Activated B cell treated with CpG ODN at 0.5 μM for 24 hours (primary cell): ENCODE measurements at places on chromosomes 16 and 17.

DNA sequence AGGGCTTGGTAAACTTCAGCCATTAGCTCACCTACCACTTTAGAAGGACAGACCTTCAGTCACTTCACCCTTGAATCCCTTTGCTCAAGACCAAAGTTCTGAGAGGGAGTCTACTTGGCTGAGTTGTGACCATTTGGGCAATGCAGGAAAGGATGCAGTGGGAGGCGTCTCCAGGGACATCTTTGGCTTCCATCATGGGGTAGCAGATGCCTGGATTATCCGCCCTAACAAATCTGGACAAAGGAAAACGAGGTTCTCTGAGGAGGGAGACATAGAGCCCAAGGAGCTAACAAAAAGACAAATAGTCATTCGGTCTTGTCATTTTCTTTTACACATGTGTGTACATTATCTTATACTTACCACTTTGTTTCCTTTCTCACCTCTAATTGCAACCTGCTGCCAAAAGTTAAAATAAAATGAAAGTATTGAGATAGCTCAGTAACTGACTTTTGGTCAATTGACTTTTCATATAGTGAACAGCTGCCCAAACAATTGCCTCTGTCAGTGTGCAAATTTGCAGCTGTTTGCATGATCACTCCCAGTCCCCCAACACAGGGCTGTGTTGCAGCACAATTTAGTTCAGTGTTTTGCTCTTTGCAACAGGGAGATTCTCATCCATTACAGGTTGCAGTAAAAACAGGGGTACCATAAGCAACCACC, 108.9 kb upstream of the EEF2KMT start:
- DNase-seq, result no peak

GRCh38 chr16:27366687-27367460, 35.1 kb upstream of the IL21R start:
- peak; percentile 40 for DNase-seq

- DNase-seq, result no peak
Measured at GRCh38 chr16:78478267-78478861, 378.9 kb downstream of the WWOX start.

DNA sequence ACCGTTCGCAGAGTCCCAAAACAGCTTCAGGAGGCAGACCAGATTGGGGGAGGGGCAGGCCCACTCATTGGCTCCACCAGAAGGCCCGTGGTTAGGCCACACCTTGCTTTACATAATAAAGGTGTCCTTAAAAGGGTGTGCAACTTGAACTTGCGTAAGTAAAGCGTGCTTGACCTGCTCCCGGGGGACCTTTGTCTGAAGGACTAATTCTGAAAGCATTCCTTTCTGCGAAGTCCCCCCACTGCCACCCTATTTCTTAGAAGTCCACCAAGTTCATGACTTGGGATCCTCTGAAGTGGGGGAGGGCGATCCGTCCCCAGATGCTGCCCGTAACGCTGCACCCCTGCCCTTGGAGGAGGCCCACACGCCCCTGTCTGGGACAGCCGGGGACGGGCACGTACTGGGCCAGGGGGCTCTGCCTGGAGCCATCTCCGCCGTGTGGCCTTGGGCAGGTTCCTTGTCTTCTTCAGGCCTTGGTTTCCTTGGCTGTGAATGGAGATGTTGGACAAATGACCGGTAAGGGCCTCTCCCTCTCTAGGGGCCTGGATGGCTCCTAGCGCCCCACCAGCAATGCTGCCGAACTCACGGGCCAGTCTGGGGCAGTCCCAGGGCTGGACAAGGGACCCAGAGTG, 823 bp upstream of the ZNF469 start:
- DNase-seq, result no peak

DNA sequence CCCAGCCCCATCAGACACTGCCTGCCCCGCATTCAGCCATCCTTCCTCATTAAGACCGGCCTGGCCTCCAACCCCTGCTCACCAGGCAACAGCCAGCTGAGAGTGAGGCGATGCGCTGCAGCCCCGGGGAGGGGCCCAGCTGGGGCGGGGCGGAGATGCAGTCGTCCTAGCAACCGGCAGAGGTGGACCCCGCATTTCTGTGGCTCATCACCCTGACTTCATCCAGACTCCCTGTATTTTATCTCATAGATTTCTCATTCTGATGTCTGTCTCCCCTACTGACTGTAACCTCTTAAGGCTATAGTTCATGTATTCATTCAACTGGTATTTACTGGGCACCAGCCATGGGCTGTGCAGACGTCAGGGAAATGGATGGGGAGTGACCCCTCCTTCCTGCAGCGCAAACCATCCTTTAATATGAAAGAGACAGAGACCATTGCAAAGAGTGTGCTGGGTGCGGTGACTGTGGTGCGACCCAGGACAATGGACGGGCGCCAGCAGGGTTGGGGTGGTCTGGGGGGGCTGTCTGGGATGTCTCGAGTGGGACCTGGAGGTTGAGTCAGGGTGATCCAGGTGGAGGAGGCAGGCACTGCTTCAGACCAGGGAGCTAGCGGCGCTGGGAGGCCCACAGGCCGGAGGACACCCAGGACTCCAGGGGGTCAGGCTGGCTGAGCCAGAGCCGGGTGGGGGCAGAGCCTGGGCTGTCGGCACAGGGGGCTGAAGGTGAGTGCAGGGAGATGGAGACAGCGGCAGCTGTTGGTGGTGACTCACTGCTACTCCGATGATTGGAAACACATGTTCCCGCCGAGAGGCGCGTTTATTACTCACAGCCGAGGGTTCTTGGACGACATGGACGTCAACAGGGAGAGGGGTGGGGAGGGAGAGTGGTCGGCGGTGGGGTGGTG, 10.5 kb upstream of the TIMP2 start:
- no peak for DNase-seq

DNA sequence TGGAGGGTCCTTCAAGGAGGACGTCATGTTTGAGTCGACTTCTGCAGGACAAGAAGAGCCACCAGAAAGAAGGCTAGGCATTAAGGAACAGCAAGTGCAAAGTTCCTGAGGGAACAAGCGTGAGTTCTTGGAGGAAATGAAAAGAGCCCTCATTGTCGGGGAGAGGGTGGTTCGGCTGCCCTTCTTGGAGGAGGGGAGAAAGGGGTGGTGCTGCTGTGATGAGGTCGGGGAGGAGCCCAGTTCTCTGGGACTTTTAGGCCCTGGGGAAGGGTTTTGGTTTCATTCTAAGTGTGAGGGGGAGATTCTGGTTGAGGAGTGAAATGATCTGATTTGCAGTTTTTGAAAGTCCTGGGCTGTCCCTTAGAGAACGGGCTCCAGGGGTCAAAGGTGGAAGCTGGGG, 4.1 kb downstream of the BICDL2 start:
- no peak for DNase-seq

GRCh38 chr17:4766201-4766600, 5.5 kb upstream of the TM4SF5 start:
- DNase-seq, result no peak

DNA sequence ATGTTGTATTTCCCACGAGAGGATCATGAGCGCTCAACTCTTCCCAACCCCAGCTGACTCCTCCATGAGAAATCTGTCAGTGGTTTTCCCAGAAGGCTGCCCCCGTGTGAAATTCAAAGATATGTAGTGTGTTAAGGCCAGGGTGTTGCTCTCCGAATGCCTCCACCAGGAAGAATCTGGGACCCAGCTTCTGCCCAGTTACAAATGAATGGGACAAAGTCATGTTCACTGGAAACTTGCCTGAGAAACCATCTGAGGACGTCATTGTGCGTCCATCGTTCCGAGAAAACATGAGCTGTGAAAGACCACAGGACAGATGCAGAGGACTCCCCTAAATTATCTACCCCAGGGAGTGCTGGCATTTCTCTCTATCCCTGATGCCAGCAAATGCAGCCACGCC, 86.0 kb downstream of the AIPL1 start:
- DNase-seq, result no peak

GRCh38 chr17:13209081-13209480, 191.3 kb upstream of the ELAC2 start:
- no peak for DNase-seq

DNA sequence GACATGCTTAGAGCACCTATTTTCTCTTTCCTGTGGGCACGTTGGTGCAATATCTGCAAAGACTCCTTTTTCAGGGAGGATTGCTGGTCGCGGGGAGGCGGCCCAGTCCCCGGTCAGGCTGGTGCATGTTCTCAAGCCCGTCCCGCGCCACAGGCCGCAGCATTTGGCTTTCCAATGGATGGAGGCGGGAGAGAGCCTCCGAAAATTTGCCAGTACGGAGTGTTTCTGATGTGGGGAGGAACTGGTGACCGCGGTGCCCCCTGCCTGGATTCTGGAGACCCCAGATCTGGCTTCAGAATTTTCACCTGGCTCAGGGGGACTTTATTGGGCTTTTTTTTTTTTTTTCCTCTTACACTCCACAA, 2.3 kb downstream of the CMIP start:
- no peak for DNase-seq

DNA sequence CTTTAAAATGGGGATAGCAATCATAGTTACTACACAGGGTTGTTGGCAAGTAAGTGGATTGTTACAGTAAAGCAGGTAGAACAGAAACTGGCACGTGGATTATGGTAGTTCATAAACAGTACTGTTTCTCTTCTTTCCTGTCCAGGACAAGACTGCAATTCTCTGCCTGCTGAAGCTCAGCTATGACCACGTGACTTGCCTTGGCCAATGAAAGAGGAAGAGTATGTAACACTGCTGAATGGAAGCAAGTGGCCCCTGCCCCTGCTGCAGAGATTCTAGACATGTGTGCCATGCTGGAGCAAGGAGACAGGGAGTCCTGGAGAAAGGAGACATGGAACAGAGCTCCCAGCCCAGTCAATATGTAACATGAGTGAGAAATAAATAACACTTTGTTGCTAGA, 66.6 kb upstream of the TOX3 start:
- DNase-seq, result no peak

DNA sequence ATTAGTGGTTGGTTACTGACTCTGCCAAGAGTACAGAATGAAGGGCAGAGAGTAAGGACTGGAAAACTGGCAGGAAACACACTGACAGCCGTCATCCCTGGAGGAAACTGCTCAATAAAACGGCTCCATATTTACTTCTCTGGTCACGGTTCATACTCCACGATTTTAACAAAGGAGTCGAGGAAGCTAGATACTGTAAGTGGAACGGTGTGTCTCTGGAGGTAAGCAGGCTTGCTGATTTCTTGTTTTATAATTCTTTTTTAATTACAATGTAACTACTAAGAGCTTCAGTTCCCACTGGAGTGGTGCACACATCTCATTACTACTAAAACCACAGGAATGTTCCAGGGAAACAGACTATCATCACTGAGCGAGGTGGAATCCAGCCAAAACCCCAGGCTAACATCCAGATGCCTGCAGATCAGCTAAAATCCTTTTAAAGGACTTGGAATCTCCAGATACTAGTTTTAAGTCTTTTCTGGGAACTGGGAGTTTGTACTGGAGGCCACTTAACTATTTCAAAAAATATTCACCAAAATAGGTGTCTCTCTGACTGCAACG, 17.8 kb downstream of the SERPINF1 start:
- DNase-seq, result no peak

GRCh38 chr17:48954300-48954755, 9.7 kb upstream of the SNF8 start:
- no peak for DNase-seq

GRCh38 chr17:27609611-27610303, 21.2 kb upstream of the LGALS9 start:
- DNase-seq, result no peak

DNA sequence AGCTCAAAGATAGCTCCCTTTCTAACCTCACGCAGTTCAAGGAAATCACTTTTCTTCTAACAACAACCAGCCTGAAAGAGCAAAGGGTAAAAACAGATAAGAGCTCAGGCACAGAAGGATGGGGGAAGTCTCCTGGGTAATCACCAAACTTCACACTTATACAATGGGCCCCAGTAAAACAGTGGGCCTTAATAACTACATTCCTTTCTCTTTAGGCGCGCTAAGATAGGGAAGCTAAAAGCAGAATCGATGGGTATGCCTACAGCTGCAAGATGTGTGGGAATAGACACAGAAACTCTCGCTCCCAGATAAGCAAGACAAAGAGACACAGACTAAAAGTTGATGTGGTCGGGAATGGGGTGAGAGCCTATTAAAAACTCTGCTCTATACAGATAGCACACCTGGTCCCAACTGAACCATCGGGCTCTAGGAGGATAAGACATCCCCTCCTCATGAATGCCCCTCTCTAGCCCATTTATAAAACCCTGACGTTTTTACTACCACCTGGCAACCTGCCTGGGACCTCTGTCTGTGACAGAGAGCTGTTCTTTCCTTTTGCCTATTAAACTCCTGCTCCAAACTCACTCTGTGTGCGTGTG, 826 bp downstream of the LYZL6 start:
- DNase-seq, result no peak

DNA sequence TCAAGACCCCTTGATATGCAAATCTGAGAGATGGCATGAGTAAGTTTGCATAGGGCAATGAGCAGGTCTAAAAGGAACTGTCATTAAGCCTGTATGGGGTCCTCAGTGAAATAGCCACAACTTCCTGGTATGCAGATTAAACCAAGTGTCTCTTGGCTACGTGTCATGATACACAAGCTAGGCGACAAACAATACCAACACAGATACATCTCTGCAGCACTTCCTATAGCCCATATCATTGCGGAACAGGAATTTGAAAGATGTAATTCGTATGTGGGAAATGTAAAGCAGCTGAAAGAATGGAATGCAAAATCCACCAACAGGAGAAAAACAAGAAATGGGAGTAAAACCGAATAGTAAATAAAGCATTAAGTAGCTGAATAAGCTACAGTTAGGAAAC, 12.9 kb downstream of the PRSS22 start:
- no peak for DNase-seq

DNA sequence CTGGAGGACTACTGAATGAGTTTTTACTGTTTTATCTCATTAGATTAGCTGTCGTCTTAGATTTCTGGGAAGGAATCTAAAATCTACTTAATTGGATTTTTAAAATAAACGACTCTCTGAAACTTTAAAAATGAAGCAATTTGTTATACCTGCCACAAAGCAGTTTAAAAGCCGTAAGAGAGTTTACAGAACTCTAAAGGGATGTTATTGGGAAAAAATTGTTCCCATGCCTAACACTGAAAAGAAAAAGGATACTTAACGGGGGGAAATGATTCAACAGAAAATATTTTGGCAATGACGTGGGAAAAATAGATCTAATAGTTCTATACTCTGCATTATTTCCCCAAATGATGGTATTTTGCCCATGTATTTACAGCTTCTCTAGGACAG, 27.0 kb downstream of the ARHGAP17 start:
- no peak for DNase-seq

GRCh38 chr16:68386628-68387027, 61.7 kb downstream of the SMPD3 start:
- DNase-seq, result no peak

- DNase-seq, result no peak
Measured at GRCh38 chr16:50474138-50474537, 74.1 kb upstream of the NKD1 start.
